ENCODE measurements at places on chromosomes 5 and 9.
A peak's percentile ranks its signal among the peaks of the same experiment; 100 is the strongest.

- no peak for DNase-seq
These were observed 258.6 kb downstream of the ASTN2 start for GRCh38 chr9:117156144-117156688.

- peak; percentile 37 for DNase-seq
These were observed 99.6 kb upstream of the RAPGEF1 start for GRCh38 chr9:131839281-131840084.

DNA sequence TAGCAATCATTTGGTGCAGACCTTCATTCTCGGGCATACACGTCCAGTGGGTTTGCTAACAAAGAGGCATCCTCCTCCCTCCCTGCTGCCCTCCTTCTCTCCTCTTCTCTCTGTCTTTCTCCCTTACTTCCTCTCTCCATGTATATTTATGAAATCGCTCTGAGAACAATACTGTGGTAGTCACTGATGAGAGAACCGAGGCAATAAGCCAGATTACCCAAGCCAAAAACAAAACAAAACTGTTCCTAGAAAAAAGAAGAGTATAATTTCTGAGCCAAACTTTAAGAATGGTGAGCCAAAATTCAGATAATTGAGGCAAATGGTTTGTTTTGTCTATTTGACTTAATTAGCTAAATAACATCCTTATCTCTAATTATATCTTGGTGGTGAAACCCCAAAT lies 15.8 kb upstream of the HMHB1 start:
- no peak for DNase-seq

DNA sequence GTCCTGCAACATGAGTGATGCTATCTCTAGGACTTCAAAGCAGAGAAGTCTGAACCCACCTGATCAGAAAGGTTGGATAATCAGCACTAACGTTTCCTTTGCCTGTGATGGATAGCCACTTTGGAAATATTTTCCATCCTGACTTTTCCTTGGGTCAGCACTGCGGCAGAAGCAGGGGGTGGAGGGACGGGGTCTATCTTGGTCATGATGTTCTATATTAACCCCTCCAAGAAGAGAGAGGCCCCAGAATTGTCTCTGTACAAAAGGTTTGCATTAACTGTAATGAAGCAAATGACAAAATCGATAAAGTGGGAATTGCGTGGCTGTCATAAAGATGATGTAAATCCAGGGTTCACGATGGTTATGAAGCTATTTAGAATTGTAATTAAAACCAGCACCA lies 279.8 kb upstream of the PANK3 start:
- DNase-seq = no peak

- no peak for DNase-seq
These were observed 574.5 kb upstream of the ARRDC3 start for GRCh38 chr5:91957666-91958065.

GRCh38 chr9:95783426-95783975 lies 92.0 kb upstream of the ERCC6L2 start:
- no peak for DNase-seq

GRCh38 chr5:5298841-5299541 lies 123.5 kb upstream of the ICE1 start:
- no peak for DNase-seq

DNA sequence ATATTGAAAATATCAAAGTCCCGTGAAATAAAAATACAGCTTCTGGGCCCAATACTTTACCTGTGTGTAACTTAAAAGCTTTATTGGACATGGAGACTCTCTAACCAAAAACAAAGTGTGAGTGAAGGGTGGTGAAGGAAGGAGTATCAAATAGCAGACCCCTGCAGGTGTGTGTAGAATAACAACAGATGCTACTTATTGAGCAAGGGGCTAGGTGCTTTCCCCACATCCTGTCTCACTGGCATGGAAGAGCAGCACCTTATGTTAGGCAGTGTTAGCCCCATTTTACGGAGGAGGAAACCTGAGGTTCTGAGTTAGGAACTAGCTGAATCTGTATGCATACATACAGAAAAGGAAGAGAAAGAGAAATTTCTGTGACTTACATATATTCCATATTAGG lies 21.8 kb downstream of the SLIT3 start:
- no peak for DNase-seq
